ENCODE measurements at places on chromosomes 6 and 20.
A peak's percentile ranks its signal among the peaks of the same experiment; 100 is the strongest.

DNA sequence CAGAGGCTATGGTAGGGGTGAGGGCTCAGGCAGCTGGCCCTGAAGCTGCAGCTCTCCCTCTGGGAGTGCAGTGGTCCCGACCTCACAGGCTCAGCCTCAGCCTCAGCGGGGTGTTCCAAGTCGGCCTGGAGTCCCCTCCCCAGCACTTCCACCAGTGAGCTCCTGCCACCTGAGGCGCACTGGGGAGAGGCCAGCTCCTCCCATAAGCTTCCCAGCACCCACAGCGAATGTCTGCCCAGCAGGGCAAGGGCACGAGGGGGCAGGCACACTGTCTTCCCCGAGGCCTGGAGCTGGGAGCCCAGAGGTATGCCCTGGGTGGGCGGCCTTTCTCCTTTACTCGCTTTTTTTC lies 53.2 kb upstream of the SLCO4A1 start:
- no peak for DNase-seq

DNA sequence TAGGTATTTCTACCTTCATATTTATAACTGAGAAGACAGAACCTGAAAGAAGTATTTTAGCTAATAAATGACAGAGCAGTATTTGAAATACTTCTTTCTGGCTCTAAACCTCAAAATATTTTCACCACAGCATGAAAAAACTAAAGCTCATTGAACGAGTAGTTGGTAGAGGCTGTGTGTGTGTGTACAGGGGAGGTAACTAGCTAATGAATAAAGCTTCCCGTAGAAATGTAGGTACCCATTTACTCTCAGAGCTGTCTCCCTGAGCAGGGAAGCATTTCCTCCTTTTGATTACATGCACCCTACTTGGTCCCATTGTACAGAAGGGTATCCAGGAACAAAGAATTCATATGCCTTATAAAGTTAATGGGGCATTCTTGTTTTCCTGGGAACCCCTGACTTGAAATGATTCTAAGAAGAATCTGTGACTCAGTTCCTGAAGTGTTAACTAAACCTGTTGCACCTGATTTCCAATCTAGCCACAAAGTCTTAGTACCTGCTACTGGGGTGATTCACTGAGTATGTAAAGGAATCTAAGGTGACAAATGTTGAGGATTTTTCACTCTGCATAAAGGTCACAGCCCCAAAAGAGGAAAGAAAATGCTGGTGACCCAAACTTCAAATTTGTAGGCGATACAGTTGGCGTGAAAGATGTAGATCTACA lies 12.5 kb downstream of the CRYBG1 start:
- DNase-seq: no peak

- DNase-seq: no peak
These were observed 104.4 kb upstream of the PRL start for GRCh38 chr6:22401206-22401605.

DNA sequence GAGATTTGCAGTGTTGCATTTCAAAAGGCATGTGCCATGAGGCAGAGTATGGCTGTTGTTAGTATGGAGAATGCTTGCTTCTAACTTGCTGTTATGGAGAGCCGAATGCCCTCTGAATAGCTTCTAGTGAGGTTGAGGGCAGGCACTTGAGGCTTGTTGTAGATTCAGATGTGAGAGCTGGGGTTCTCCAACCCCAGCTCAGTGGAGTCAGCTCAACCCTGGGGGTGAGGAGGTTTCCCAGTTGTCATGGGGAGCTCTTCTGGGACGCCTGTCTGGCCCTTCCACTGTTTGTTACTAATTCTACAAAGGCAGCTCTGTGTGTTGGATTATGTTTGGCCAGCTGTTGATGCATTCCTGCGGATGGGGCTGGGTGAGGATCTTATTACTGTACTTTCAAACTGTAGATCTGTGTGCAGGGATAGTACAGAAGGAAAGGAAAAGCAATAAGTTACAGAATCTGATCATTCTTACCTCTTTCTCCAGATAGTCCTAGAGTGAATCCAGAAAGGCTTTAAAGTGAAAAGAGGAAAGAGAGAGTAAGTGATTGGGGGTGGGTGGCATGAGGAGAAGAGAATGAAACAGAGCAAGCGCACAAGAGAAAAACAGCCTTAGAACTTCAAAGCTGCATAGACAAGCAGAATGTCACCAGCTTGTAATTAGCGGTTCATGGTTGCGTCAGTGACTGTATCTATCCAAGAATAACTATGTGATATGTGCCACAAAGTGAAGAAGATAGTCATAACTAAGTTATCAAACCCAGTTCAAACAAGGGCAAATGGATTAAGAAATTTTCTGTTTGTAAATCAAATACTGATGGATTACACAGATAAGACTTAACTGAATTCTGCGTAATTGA lies 148.7 kb downstream of the PRL start:
- peak; percentile 91 for DNase-seq

Measured in right hindlimb (tissue), 1 donor.